Spinal cord (tissue), 10 donors: ENCODE measurements at places on chromosomes 1 and 21.
A peak's percentile ranks its signal among the peaks of the same experiment; 100 is the strongest.

DNA sequence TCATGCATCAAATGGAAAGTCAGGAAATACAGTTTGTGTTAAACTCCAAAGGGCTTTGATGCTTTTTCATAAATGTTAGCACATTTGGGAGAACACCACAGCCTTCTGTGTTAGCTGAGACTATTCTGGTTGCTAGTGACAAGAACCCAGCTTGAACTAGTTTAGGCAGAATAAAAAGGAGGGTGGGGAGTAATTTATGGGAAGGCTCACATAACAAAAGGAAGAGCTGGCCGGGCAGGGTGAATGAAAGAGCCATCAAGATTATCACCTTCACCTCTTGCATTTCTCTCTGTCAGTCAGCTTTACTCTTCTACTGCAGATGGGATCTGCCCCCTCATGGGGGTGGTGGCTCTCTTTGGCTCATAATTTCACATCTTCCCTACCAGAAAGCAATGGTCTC lies 75.4 kb upstream of the VTCN1 start:
- DNase-seq, result no peak

DNA sequence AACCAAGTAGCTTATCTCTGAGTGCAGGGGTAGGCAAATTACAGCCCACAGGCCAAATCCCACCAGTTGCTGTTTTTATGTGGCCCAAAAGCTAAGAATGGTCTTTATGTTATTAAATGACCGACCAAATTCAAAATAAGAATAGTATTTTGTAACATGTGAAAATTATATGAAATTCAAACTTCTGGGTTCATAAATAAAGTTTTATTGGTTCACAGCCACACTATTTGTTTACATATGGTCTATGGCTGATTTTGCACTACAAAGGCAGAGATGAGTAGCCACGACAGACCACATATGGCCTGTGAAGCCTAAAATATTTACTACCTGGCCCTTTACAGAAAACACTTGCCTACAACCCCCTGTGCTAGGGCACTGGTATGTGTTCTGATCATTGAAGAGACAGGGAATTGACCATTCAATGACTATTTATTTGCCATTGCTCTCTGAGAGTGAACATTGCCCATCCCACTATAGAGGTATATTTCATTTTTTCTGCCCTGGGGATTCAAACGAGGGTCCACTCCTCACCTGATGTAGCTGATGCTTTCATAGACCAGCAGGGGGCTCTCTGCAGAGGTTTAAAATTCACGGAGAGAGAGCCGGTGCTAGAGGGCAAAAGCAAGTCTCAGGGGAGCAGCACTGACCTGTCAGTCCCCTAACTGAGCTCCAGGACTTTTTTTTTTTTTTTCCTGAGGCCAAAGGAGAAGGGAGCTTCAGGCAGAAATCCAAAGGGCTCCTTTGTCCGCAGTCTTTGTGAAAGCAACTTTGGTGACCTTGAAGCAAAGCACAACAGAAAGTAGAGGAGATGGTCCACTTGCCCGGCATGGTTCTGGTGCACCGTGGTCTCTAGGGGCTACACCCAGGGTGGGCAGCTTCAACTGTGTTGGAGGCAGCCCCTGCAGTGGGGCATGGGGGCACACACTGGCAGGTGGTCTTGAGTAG lies 7.3 kb upstream of the GNL2 start:
- no peak for DNase-seq

DNA sequence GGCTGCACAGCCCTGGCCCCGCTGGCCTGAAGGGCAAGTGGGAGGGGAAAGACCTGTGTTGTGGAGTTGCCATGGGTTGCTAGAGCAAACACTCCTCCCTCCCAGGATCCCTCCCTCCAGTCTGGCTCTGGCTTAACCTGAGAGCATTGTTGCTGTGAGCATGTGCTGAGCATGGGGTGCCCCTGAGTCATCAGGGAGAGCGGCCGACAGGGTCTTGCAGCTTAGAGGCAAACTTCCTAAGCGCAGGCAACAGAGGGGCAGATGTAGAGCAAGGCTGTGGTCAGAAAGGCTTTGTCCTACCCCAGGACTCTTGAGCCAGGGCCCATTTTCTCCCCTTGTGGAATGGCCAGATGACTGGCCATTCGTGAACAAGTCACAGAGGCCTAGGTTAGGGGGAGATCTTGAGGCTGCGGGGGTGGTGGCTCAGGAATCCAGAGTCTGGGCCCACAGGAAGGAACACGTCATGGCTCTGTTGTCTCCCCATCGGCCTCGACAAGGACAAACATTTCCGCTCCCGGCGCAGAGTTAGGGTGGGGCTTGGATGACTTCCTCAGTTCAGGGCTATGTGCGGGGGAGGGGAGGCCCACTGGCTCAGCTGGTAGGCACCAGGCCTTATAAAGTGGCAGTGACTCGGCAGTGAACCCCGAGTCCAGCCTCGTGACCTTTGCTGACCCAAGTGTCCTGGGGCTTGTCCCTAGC lies 362 bp upstream of the DYNLT4 start:
- no peak for DNase-seq

- DNase-seq, result no peak
Observed at GRCh38 chr1:30353637-30354036, 369.7 kb downstream of the MATN1 start.

DNA sequence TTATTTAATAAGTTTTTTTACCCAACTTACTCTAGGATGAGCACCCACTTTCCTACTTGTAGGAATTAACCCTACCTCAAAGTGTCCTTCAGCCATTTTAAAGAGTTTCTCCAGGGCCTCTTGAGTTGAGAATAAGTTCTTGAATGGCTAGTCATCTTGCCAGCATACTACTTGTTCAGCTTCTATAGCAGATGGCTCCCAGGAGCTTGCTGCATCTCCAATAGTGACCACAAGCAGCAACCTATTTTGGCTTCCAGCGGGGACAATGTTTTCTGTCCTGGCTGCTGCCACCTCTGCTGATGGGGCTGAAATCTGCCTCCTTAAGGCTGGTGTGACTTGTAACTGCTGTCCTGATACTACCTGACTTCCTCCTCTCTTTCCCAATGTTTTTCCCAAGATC lies 20.8 kb upstream of the PIK3R3 start:
- no peak for DNase-seq

- no peak for DNase-seq
Observed at GRCh38 chr1:40130892-40131291, 30.3 kb upstream of the RLF start.

DNA sequence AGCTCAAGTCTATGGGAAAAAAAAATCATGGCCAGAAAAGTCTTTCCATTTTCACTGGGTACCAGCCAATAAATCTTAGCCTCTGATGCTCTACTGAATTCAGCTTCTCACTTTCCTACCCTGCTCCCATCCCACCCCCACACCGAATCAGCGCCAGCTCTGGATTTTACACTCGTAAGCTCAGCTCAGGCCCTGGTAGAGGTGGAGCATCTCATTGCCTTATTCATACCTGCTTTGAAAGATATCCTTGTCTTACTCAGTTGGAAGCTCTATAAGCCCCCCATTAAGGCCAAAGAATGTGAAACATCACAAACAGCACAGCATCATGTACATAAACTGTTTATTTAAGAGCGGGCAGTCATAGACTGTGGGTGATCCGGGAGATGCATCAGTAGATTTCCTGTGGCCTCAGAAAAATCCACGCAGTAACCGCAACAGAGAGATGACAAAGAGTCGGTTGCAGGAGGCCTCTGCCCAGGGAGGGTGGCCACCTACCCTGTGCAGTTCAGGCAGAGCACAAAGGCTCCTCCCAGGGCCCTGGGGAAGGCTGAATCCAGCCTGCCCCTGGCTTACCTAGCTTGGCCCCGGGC lies 36.4 kb upstream of the ETS2 start:
- peak; percentile 15 for DNase-seq

DNA sequence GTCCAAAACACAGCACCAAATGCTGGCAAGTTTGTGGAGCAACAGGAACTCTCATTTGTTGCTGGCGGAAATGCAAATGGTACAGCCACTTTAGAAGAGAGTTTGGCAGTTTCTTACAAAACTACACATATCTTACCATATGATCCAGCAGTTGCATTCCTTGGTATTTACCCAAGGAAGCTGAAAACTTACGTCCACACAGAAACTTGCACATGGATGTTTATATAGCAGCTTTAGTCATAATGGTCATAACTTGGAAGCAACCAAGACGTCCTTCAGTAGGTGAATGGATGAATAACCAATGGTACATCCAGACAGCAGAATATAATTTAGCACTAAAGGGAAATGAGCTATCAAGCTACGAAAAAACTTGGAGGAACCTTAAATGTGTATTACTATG lies 66.4 kb downstream of the MARK1 start:
- no peak for DNase-seq

DNA sequence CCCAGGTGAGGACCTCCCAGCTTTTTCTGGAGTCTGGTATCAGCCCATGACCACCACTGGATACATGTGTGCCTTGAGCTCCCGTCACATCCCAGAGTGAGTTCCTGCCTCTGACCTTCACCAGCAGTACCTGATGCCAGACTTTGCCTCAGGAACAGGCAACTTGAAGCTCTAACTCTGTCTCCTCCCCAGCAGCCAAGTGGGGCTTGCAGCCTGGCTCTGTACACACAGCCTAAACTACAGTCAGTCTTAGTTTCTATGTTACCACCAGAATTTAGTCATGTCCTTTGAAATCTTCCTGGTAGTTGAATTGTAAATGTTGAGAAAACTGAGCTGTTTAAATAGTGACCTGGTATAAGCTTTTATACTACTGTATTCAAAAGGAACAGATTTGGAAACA lies 206.5 kb downstream of the LRRC40 start:
- DNase-seq, result no peak

DNA sequence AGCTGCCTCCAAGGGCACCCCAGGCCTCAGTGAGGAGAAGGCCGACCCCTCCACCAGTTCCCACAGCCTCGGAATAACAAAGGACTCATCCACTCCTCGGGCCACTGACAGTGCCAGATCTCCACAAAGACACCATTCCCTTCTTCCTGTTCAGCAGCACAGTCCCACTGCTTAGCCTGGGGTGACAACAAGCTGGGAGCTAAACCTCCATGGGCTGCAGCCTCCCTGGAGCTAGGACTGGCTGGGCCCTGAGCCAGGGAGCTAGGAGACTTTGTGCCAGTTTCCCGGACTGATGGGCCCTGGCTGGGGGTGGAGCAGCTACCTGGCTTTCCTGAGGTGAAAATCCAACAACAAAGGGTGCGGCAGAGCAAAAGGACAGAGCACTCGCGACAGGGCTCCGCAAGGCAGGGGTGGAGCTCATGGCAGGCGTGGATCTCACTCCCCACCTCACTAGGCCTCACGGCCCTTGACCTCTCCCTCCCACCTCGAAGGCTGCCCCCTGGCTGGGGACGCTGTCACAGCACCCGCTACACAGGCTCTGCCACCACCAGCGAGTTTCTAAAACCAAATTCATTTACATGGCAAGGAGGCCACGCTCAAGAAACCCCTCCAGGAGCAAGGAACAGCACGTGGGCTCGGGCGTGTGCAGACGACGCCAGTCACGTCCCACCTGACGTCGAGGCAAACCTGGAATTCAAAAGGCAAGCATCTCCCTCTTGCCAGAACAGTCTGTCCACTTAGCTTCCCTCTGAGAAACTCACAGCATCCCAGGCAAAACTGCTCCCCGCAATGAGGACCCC lies 13.8 kb downstream of the SLC35E2B start:
- DNase-seq, result no peak

DNA sequence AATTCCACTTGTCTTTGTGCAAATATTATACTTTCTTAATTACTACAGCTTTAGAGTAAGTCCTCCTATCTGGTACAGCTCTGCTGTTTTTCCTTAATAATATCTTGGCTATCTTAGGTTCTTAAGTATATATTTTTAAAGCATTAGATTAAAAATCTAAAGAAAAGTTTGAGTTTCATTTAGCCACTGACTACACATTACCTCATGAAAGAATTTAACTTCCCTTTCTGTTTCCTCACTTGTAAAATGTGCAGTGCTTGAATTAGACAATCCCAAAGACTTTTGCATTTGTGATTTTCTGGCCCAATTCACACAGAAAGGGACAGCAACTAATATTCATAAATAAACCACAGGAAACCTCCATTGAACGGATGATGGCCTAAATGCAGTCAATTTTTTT lies 126.4 kb upstream of the SAMSN1 start:
- no peak for DNase-seq

- DNase-seq, result no peak
Observed at GRCh38 chr1:88537787-88538186, 146.3 kb upstream of the PKN2 start.

GRCh38 chr1:58997060-58997411 lies 213.2 kb upstream of the JUN start:
- DNase-seq, result no peak

DNA sequence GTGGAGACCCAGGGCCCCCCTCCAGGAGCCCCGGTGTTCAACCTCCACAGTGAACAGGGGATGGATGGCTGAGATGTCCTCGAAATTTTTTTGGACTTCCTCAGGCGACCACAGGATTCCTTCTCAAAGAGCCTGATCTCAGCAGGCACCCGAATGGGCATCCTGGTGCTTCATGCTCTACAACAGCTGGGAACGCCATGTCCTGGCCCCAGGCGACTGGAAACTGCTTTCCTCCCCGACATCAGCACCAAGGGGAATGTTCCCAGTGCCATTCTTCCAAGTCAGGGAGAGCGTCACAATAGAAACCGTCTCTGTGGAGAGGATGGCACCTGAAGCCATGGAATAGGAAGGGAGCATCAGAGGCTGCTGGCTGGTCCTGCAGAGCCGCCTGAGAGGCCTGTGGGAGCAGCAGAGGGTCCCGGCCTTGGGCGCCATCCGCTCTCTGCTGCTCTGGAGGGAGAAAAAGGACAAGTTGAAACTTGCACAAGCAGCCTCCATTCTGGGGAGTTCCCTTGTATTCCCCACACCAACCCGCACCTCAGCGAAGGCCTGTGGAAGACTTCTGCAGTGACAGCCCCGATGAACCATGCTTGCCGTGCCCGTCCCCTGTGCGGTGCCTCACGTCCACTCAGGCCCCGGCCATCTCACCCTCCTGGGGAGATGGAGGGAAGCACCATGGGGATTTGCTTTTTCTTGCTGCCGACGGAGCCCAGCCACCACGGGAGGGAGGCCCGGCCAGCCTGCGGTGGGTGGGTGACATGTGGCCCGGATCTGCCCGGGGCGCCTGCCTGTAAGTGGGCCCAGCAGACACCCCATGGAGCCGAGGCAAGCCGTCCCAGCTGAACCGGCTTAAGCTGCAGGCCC lies 2.3 kb upstream of the ADARB1 start:
- no peak for DNase-seq

- DNase-seq, result no peak
Observed at GRCh38 chr1:209802117-209802779, 3.7 kb downstream of the IRF6 start.

DNA sequence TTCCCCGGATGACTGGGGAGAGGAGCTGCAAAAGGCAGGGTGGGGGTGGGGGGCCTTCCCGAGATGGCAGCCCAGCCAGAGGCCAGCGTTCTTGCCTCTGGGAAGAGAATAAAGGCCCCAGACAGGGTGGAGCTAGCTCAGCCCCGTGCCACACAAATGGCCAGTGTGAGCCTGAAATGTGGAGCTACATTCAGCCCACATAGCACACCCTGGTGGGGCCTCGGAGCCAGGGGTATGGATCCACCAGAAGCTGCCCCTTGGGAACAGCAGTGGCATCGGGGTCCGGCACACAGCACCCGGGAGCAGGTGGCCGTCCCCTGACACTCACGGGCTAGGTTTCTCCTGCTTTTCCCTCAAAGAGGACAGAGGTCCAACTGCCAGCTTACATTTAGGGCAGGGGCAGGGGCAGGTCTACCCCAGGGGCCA lies 93.9 kb downstream of the PDE9A start:
- no peak for DNase-seq
